Activated CD4-positive, alpha-beta T cell treated with anti-CD3 and anti-CD28 coated beads, Interleukin-2, Interleukin-4, amounts not matched to agents 100 ng/mL and 50 ng/mL, durations not matched to agents 16 hours and 8 hours (primary cell): ENCODE measurements at places on chromosomes 7 and 10.

DNA sequence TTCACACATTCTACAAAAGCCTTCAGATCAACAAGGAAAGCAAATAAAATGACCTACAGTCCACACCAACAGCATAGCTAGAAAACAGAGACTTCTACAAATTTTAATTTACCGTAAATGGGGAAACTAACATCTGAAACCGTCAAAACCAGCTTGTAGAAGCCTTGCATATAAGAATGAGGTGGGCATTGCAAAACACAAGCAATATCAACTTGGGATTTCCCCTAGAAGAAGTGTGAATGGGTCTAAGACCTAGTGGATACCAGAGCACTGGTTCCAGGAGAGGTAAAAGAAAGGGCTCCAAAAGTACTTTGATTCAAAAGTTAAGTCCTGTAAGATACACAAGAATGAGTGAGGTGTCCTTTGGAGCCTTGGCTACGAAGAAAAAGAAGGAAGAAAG lies 18.7 kb downstream of the RTKN2 start:
- DNase-seq = no peak

- DNase-seq = no peak
These were observed 241.7 kb downstream of the TMEM26 start for GRCh38 chr10:61211468-61211867.

DNA sequence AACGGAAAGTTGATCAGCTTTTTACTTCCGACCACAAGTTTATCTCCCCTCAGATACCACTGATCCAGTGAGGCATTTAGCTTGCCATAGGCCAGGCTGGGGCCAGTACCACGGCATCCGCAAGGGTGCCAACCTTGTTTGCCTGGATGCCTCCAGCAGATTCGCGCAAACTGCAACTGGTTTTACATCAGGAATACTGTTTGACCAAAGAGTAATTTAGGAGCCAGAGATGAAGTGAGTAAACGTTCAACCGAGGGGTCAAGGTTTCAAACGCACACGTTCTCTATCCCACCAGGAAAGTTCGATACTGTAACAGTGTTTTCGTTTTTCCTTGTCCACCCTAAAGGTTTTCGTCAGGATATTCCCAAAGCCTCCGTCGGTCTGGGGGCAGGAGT lies 266 bp upstream of the MDFIC start:
- DNase-seq = peak; percentile 57

- no peak for DNase-seq
These were observed 281.1 kb downstream of the CDK14 start for GRCh38 chr7:90877201-90877600.

GRCh38 chr7:38907066-38907465 lies 1.9 kb downstream of the VPS41 start:
- DNase-seq = no peak

DNA sequence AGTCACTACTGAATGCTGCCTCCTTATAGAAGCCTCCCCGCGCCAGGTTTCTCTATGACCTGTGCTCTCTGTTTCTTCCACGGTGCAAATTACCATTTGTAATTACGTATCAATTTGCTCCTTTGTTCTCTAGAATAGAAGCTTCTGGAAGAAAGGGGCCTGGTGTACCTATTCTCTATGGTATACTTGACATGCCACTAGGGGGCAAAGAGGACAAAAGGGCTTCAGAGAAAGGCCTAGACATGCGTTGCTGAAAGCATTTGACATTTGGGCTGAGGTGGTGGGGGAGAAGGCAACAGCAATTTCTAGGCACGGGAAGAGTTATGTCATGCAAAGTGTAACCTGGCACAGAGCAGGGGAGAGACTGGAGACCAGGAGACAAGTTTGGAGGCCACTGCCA lies 148.7 kb downstream of the WDR11 start:
- no peak for DNase-seq

DNA sequence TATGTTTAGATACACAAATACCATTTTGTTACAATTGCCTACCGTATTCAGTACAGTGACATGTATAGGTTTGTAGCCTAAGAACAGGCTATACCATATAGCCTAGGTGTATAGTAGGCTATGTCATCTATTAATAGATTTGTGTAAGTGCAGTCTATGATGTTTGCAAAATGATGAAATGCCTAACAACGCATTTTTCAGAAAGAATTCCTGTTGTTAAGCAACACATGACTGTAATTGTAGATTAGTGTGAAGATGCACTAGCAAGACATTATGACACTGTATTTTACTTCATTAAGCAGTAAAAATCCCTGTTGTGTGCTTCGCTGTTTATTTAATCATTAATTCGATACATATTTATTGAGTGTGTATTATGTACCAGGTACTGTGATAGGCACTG lies 446.0 kb downstream of the SUGCT start:
- no peak for DNase-seq

DNA sequence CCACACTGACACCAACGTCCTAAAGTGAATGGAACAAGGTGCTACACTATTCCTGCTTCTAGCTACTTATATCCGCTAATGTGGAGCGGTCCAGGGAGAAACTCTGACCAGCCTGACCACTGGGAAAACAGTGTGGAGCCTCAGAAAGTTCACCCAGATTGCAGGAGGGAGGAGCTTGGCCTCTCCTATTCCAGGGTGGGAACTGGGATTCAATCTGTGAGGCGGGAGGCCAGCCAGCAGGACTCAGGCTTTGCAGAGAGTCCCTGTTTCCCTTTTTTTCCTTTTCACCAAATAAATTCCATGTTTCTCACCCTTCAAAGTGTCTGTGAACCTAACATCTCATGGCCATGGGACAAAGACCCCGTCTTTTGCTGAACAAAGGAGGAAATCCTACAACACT lies 86.4 kb upstream of the SEMA3C start:
- DNase-seq = no peak
